ENCODE measurements at places on chromosomes 4 and X.

DNA sequence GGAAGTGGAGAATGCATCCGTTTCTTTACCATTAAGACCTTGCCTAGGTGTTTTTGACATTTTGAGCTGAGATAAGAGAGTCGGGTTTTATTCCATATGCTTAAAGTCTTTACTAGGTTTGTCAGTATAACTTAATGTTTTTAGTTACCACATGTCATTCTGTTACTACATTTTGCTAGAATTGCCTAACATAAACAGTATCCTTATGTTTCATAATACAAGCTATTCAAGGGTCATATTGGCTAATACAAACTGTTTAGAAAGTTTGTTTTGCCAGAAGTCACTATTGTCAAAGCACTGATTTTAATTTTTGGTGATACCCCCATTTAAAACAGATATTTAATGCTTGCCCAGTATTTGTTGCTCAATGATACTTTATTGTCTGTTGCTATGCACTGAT is 427.7 kb upstream of the MAGEB2 start:
- DNase-seq: no peak

- no peak for DNase-seq
These were observed 371.8 kb upstream of the NR3C2 start for GRCh38 chr4:148814030-148814429.

- DNase-seq: no peak
These were observed 61.2 kb downstream of the STK32B start for GRCh38 chr4:5112333-5113095.

DNA sequence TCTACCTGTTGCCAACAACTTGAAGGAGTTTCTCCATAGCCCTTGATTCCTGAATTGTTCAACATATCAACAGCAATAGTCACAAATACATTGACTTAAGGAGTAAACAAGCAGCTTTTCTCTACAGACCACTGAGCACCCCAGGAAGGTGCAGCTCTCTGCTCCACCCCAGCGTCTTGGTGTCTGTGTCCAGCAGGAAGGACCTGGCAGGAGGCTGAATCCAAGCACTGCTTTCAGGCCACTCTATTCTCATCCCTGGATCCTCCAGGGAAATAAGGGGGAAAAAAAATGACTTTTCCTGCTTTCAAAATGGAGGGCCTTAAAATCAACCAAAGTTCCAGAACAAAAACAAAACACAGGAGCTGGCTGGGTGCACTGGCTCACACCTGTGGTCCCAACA is 160.3 kb upstream of the MAB21L2 start:
- no peak for DNase-seq

GRCh38 chrX:41406201-41406600 is 40.9 kb upstream of the NYX start:
- no peak for DNase-seq

- DNase-seq: no peak
These were observed 326.9 kb downstream of the PCDH19 start for GRCh38 chrX:100083211-100083610.

DNA sequence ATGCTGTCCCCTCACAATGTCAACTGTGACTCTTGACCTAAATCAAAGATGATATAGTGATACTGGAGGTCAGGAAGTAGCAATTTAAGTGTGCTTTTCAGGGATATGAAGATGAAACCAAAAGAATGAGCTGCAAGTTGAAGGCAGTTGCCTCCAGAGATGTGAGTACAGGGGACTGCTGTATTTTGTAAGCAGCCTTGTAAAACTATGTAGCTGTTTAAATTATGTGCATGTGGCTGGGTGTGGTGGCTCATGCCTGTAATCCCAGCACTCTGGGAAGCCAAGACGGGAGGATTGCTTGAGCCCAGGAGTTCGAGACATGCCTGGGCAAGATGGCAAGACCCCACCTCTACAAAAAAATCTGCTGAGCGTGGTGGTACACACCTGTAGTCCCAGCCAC is 15.1 kb upstream of the TNIP2 start:
- no peak for DNase-seq

DNA sequence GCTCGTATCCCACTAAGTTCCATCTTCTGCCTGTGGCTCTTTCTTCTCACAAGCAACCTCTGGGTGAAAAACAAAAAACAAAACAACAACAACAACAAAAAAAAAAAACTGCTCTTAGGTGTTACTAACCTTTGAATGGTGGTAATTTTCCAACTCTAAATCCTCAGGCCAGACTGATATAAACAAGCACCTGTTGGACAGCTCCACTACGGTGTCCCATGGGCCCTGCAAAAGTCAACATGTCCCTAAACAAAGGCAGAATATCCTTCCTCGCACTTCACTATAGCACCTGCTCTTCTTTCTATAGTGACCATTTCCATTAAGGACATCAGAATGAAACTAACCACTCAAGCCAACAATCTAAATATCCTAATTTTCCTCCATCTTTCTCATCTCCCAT is 54.6 kb upstream of the PARM1 start:
- no peak for DNase-seq

DNA sequence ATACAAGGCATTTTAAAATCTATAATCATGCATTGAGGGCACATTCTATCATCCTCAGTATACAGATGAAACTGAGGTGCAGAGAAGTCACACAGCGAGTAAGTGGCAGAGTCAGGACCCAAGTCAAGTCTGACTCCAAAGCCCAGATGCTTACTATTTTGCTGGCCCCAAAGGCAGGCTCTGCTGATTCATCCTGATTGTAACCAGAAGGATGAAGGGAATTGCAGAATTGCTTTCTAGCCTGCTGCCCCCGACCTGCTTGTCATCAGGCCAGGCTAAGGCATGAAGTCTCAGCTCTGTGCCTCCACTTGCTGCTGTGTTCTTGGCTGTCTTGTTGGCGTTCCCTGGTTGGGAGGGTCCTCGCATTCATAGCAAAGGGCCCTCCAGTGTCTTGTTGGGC is 62.7 kb downstream of the SLC9A6 start:
- no peak for DNase-seq

DNA sequence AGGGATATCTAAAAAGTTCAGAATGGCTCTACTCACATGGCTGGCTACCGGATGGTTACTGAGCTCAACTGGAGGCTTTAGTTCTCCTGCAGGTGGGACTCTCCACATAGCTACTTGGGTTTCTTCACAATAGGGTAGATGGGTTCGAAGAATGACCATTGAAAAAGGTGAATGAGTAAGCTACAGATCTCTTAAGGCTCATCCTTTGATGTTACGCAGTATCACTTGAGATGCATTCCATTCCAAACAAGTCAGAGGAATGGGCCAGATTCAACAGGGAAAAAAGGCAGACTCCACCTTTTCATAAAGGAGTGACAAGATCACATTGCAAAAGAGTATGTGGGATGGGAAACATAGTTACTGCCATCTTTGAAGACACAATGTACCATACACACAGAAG is 52.6 kb downstream of the DDX53 start:
- DNase-seq: no peak

DNA sequence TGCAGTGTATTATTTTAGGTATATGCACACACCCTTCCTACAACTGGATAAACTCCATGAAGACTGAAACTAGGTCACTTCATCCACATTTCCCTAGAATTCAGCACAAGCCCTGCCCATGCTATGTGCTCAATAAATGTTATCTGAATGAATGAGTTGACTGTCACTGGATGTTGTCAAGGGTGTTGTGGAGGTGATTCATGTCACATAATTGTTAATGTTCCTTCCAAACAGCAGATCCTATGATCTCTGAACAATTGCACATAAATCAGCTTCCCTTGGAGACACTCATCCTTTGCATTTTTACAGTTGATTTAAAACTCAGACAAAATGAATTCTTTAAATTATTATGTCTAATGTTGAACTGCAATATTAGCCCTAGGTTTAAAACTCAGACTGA is 154.7 kb downstream of the TSPAN5 start:
- no peak for DNase-seq

- no peak for DNase-seq
These were observed 452.1 kb upstream of the RPS6KA3 start for GRCh38 chrX:20718592-20719380.

- peak; percentile 70 for DNase-seq
These were observed 65.0 kb downstream of the COQ2 start for GRCh38 chr4:83219344-83220331.

DNA sequence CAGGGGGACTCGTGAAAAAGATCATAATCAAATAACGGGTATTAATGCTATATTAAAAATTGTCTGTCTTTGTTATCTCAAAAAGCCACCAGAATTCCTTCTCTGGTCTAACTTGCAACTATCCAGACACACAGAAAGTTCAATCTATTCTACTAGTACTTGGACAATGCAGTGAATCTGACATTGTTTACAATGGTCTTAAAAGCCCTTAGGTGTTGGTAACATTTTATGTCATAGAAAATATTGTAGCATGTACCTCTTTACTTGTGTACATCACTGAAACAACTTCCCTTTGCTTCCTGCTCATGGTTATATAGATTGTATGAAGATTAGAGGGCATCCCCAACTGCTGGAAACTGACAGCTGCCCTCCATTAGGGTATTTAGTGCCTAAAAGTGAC is 71.1 kb upstream of the PPP3CA start:
- DNase-seq: no peak

- no peak for DNase-seq
These were observed 162.5 kb upstream of the RASGEF1B start for GRCh38 chr4:81634165-81634564.

DNA sequence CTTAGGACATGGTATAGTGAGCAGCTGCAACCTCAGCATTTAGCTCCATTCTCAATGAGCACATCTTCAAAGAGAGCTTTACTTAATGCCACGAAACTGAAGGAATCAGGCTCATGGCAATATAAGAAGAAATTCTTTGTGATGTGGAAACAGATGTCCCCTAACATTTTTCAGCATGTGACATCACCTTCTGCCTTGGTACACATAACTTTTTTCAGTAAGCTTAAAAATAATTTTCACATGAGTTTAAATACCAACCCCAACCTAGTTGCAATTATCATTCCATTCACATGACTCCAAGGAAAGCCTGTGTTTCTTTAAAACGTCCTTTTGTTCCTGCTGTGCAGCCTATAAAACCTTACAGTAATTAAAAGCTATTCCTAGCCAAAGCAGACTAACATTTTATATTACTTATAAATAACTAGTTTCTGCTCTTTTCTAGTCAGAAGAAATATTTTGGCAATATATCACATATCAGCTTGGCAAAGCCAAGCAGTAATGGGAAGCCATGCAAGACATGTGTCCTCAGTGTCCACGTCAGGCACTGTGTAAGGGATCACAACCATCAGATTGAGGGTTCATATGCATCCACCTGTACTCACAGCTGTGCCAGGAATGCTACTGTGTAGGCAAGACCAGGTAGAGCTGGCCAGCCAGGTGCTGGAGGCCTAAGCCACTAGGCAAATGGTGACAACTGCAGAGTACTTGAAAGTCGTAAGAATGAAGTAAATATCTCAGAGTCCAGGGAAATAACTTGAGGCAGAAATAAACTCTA is 466.6 kb downstream of the INPP4B start:
- no peak for DNase-seq

DNA sequence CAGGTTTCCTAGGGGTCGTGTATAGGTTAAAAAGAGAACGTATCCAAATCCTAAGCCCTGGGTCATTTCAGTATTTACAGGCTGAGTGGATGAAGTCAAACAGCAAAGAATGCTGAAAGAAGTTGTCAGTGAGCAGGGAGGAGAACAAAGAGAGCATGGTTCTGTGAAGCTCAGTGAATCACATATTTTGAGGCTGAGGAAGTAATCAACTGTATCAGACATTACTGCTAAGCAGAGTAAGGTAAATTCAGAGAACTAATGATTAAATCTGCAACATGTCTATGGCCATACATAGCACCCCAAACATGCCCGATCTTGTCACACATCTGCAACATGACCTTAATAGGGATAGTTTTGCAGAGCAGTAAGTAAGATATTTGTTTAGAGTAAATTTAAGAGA is 1130.3 kb downstream of the RAPGEF2 start:
- DNase-seq: no peak

- DNase-seq: peak; percentile 55
These were observed 60.8 kb downstream of the ZNF732 start for GRCh38 chr4:244471-244870.

GRCh38 chr4:101856149-101856548 is 65.6 kb downstream of the BANK1 start:
- DNase-seq: no peak

DNA sequence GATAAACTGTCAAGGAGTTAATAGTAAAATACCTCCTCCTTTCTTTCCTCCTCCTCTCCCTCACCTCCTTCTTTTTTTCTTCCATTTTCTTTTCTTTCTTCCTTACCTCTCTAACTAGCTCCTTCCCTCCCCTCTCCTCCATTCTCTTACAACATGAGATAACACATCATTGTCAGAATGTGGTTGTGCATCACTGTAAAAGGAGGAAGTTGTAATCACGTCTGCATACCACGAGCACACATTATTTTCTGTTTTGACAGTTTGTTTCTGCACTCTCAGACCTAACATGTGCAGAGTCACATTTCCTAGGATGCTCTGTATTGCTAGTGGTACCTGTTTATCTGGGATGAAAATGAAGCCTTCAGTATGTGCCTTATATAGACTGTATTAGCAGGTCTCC is 9.1 kb downstream of the SLIT2 start:
- DNase-seq: no peak

DNA sequence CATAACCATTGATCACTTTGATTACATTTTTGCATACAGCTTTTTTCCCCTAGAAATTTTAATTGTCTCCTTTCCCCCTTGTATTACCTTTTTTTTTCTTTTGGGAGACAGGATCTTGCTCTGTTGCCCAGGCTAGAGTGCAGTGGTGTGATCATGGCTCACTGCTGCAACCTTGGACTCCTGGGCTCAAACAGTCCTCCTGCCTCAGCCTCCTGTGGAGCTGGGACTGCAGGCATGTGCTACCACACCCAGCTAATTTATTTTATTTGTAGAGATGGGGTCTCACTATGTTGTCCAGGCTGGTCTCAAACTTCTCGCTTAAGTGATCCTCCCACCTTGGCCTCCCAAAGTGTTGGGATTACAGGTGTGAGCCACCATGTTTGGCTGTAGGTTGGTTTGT is 47.0 kb downstream of the ZFX start:
- DNase-seq: no peak

- DNase-seq: no peak
These were observed 116.4 kb downstream of the ZNF827 start for GRCh38 chr4:145822181-145822580.

- DNase-seq: no peak
These were observed at the start of gene HEPH for GRCh38 chrX:66163849-66164411. Gene HEPH (plus strand): TSS chrX:66164247. CDS start chrX:66170571, 6,324 bp downstream.

DNA sequence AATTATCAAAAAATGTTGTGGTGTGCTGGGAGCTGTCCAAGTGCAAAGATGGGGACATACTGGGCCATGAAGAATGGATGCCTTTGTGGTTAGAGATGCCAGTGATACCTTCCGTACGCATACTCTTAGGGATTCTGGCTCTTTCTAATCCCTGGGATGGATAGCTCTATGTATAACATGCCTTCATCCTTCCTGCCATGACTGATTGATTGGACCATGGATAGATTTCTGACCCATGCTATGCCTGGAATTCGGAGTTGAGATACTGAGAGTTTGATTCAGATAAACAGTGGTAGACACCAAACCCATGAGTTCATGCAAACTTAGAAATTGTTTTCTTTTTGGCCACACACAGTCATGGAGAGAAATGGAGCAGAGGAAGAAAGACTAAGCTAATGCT is 147.2 kb upstream of the WDFY3 start:
- no peak for DNase-seq

GRCh38 chr4:125760956-125761355 is 446.2 kb downstream of the FAT4 start:
- DNase-seq: no peak

GRCh38 chr4:92952426-92952825 is 648.7 kb downstream of the GRID2 start:
- no peak for DNase-seq

GRCh38 chr4:37830640-37831039 is 4.2 kb downstream of the PGM2 start:
- no peak for DNase-seq
